ENCODE measurements at places on chromosomes 4 and X. TPM values are rescaled to one million over a fixed set of nuclear protein-coding genes. Genes with fewer than 3 reads are reported as not detected.
A peak's percentile ranks its signal among the peaks of the same experiment; 100 is the strongest.

The ABCG2 gene
- 6.5 TPM for polyA plus RNA-seq

The TLR2 gene
- polyA plus RNA-seq: 4.6 TPM

DNA sequence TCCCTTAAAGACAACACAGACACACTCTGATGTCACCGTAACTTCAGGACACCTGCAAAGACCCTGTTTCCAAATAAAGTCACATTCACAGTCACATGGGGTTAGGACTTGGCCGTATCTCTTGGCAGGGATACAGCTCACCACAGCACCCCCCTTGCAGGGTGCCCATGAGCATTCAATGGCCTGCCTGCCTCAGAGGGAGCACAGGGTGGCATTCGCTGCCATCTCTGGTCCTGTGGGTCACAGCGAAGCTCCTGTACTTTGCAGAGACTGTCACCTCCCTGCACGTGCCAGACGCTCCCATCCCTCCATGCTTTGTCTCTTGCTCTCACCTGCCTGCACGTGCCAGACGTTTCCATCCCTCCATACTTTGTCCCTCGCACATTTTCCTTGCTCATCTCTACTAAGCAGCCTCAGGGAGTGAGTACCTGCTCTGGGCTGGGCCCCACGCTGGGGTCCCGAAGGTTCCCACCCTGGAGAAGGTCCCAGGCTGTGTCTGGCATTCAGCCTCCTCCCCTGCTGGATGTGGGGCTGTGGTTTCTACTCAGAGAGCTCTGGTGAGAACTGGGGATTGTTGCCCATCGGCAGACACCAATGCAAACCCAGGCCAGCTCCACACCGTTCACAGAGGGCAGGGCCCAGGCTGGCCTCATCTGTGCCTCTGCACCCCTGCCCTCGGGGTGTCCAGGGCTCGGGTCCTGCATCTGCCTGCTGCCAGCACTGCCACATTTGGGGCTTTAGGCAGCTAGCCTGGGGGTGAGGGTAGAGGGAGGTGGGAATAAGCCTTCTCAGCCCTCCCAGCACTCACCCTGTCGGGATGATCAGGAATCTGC, 15.8 kb downstream of the HTRA3 start:
- no peak for DNase-seq

DNA sequence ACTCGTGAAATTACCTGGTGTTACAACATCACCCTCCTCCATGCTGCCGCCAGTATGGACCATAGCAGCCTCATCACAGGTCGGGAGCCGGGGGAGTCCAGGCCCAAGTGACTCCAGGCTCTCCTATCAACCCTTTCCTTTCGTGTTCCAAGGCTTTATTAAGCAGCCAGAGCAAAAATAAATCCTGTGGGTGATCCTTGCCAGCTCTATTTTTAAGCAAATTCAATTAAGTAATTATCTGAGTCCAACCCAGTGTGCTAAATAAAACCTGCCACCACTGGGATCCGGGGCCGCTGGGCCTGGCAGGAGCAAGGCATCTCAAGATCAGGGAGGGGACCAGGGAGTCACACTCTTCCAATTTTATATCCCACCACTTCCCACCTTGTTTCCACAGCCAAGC, 80.7 kb upstream of the PRPS1 start:
- DNase-seq: no peak

DNA sequence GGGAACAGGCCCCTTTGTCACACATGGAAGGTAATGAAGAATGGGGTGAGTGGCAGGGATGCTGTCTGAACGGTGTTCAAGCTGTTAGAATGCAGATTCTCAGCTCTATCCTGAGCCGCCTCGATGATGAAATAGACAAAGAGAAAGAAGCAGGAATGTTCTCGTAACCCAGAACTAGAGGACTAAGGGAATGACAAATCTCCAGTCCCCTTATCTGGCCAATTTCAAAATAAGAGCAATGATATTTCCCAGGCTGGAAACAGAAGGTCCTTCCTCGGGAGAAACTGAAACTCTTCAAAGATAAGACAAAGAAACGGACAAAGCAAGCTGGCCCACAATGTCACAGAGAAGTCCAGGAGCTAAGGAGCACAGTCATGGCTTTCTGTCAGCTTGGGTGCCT, 29.5 kb upstream of the MTNR1A start:
- DNase-seq: no peak

DNA sequence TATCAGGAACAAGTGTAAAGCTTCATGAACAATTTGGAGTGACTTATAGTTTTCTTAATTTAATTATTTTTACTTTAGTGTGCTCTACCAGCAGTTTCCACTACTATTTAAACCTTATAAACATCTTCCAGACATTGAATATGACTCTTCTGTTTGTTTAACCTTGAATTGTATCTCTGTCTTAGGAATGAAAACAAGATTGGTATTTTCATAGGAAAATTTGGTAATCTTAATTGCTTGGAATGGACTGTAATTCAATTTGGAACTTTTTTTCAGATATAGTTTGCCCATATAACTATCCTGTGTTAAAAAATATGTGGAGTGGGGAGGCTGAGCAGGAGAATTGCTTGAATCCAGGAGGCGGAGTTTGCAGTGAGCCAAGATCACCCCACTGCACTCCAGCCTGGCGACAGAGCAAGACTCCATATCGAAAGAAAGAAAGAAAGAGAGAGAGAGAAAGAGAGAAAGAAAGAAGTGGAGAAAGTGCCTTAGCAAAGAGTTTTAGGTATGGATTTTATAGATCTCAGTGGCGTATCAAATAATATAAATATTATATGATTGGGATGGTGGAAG, 242.4 kb downstream of the BMPR1B start:
- no peak for DNase-seq

- peak; percentile 17 for DNase-seq
Observed at GRCh38 chr4:36187723-36188333, 56.5 kb downstream of the ARAP2 start.
